ENCODE measurements at places on chromosomes 16 and 17.

DNA sequence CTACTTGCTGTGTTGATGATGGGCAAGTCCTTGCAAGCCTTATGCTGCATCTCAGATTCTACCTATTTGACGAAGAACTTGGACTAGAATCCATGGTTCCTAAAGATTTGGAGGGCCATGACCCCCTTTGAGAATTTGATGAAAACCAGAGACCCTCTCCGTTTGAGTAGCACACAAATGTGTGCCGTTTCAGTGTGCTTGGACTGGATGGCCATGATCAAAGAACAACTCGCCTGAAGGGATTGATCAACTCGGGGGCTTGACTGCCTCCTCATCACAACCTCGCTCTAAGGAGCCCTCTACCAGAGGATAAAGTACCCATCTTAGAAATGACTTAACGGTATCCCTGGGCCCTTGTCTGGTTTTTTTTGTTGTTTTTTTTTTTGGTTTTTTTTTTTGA lies 2.8 kb upstream of the ANKFY1 start:
- no peak for DNase-seq

DNA sequence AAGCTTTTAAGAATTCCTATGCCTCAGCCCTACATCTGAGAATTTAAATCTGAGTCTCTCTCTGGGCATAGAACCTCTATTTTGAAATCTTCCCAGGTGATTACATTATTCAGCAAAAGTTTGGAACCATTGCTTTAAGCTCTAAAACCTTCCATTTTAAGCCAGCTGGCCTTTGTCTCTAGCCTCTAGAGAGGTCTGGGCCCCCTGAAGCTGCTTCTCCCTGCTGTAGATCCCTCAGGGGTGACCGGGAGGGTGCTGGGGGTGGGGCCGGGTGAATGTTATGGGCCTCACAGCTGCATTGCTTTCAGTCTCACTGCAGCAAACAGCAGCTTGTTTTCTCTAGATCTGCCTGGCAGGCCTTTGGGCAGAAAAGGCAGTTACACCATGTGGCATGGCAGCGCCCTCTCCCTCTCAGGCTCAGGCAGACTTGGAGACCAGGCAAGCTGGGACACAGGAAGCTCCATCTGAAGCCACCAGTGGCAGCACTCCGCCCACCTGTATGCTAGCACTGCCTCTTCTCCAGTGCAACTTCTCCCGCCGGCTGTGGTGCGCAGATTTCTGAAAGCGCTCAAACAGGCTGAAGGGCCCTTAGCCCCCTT lies 66.3 kb downstream of the MPRIP start:
- no peak for DNase-seq

DNA sequence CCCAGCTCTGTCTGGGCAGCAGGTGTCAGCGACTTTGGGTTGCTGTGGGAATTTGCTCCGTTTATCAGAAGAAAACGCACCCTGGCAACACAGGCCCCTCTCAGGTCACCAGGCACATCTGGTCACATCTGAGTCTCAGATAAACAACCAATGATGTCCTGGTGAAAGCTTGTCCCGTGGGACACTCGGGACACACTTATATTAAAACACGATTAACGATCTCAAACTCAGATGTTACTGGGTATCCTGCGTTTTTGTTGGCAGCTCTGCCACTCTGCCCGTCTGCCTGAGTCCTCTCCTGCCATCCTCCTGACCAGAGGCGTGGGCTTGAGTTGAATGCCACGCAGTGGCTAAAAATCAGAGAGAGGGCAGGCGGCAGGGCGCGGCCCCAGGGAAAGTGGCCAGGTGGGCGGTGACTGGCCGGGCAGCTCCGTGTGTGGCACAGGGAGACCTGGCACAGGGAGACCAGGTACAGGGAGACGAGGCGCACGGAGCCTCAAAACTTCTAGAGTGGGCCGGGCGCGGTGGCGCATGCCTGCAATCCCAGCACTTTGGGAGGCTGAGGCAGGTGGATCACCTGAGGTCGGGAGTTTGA lies 2.1 kb downstream of the SECTM1 start:
- DNase-seq: no peak

GRCh38 chr17:76710863-76711611 lies at the start of gene MXRA7:
Gene MXRA7, minus strand, starts transcription at chr17:76710965. Its CDS starts 19 bp downstream, at chr17:76710946.
- DNase-seq: peak; percentile 63

DNA sequence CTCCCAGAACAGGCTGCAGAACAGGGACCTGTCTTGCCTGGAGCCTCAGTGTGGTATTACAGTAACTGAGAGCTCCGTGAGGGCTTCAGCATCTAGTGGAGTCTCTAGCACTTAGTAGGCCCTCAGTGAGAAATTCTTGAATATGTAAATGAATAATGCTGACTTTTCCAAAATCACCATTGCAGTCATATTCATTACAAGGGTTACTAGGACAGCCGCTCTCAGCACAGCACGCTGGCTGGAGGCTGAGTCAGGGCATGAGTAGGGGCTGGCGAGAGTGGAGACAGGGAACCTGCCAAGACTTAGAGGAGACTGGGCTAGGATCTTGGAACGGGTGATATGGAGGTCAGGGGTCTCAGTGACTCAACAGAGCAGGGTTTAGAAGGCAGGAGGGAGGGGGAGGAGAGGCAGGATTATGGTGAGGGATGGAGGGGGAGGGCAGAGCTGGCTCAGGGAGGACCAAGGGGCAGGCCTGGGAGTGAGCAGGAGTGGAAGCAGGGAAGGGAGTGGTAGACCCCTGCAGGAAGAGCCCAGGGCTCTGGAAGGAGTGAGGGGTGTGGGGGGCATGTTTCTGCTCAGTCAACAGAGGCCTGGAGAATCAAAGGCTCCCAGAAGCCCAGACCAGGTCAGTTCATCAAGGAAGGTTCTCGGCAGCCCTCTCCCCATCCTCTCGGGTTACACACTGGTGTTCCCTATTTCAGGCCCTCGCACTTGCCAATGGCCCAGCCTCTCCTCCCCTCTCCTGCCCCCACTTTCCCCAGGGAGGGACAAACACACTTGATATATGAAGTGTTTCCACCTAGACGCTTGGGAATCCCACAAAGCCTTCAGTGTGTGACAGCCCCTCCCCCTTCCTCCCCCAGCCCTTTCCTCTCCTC lies 42.3 kb downstream of the FZD2 start:
- DNase-seq: peak; percentile 83

GRCh38 chr17:80220736-80221215 lies 549 bp downstream of the SLC26A11 start:
- peak; percentile 10 for DNase-seq

- no peak for DNase-seq
These were observed 163.4 kb downstream of the LAT start for GRCh38 chr16:29148131-29148691.

DNA sequence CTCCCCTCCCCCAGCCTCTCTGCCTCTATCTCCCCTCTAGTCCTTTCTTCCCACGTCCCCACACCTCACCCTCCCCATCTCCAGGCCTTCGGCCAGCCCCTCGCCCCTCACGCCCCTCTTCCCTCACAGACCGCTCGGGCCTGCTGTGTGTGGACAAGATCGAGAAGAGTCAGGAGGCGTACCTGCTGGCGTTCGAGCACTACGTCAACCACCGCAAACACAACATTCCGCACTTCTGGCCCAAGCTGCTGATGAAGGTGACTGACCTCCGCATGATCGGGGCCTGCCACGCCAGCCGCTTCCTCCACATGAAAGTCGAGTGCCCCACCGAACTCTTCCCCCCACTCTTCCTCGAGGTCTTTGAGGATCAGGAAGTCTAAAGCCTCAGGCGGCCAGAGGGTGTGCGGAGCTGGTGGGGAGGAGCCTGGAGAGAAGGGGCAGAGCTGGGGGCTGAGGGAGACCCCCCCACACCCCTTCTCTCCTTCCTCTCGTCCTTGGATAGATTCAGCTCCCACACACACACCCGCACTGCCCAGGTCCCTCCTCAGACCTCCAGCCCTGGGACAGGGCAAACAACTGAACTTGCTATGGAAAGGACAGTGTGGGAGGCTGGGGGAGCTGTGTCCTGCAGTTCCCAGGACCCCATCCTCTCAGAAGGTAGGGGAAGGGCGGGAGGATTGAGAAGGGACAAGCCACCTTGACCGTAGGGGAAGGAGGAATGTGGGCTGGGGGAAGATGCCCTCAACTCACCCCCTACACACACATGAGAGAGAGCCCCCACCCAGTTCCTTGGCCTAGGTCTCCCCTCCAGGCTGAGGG lies 11.1 kb downstream of the NR1D1 start:
- no peak for DNase-seq

DNA sequence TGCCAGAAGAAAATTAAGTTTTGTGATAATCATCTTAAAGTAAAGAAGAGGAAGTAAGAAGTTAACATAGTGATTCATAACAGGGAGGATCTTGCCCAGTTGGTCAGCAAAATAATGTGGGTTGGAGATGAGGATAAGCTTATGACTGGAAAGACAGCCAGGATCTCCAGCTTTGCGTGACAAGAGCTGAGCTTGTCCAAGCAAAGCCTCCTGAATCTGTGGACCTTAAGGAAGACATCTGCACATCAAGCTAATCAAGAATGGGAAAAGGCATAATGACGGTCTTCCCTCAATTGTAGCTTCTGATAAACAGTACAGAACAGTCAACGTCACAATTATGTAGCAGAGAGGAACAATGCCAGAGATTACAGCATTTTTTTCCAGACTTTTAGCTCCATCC lies 744.7 kb upstream of the GOT2 start:
- DNase-seq: no peak

DNA sequence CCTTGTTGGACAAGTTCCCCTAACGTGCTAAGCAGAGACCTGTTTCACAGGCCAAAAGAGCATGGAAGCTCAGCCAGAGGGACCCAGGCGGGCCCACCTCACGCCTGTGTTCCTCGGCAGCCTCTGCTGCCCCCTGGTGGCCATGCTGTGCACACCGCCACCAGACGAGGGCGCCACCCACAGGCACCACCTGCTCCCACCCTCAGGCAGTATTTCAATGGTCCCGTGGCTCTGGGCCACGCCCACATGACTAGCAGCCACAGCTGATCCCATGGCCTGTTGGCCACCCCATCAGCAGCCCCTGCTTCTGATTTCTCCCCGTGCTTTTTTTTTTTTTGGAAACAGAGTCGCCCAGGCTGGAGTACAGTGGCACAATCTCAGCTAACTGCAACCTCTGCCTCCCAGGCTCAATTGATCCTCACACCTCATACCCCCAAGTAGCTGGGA lies 18.9 kb downstream of the MPG start:
- peak; percentile 93 for DNase-seq

DNA sequence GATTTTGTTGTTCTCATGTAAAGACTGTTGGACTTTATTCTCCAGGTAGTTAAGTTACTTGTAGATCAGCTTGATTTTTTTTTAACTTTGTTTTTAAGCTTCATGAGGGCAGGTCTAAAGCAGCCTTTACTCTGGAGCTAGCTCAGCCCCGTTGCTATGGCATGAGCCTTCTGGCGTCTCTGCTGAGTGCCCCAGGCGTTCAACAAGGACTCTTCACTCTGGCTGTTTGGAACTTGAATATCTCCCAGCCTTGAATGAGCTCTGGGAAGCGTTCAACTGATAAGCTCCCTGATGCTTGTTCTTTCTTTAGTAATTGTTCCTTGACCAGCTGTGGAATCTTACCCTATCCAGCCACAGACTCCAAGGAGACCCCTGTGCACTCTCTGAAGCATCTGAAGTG lies 82.3 kb downstream of the GNAO1 start:
- DNase-seq: no peak

- DNase-seq: no peak
These were observed 16.2 kb downstream of the MYBBP1A start for GRCh38 chr17:4539025-4539424.

- DNase-seq: no peak
These were observed 1.4 kb downstream of the CDH11 start for GRCh38 chr16:65120461-65120830.

- DNase-seq: no peak
These were observed 12.4 kb upstream of the SLC5A11 start for GRCh38 chr16:24833352-24833751.

DNA sequence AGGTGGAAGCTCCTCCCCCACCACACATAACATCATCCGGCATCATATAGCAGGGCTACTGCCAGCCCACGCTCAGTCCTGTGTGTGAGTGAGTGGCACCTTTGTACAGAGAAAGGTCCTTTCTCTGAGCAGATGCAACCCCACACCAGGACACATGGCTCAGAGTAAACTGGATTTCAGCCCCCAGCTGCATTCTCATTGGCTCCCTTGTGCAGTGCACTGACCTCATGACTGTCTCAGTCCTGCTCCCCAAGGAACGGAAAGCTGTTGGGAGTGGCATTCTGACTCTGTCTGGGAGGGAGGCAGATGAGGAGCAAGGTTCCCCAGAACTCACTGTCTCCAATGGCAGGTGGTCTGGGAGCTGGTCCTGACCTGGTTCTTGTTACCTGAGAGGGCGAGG lies 244.1 kb downstream of the PHKB start:
- DNase-seq: no peak

DNA sequence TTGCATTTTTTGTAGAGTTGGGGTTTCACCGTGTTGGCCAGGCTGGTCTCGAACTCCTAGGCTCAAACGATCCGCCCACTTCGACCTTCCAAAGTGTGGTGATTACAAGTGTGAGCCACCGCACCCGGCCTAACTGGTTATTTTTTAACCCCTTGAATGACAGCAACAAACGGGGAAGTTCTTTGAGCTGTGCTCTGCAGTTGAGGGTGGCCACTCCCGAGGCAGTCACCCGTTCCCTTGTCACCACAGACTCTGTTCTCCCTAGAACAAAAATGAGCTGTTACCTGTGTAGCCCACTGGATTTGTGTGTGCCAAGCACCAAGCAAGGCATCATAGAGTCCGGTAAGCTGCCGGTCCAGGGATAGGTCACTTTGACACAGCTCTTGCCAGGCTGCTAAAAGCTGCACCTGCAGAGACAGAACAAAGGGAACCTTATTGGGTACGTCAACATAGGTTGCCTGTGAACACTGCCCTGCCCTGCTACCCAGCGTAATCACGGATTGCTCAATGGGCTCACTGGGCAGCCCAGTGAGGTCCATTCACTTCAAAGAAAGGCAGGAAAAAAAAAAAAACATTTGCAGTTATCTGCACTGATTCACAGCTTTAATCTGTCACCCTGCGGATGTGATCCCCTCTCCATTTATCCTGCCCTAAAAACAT lies 19.6 kb downstream of the COG7 start:
- DNase-seq: no peak

Data from mesendoderm (in vitro differentiated cells).